Activated naive CD8-positive, alpha-beta T cell treated with anti-CD3 and anti-CD28 coated beads, Interleukin-2, amount 10 ng/mL, durations not matched to agents 7 days and 5 days (primary cell): ENCODE measurements at places on chromosomes 11 and 22.

DNA sequence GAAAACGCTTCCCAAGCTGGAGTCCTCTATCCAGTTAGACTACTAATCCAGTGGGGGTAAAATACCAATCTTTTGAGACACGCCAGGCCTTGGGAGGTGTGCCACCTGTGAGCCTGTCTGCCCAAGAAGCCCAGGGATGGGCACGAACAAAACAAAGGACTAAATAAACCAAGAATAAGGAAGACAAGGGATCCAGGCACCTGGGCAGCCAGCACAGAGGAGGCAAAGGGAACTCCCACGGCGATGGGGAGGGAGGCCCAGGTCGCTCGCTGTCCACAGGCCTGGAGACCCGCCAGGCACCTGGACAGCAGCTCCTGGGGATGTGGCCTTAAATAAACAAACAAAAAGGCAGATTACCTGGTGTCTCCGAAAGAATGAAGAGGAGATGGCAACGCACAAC is 31.4 kb downstream of the LRFN4 start:
- DNase-seq: no peak

- DNase-seq: no peak
These were observed 7.1 kb upstream of the MYBPC3 start for GRCh38 chr11:47359586-47359985.

DNA sequence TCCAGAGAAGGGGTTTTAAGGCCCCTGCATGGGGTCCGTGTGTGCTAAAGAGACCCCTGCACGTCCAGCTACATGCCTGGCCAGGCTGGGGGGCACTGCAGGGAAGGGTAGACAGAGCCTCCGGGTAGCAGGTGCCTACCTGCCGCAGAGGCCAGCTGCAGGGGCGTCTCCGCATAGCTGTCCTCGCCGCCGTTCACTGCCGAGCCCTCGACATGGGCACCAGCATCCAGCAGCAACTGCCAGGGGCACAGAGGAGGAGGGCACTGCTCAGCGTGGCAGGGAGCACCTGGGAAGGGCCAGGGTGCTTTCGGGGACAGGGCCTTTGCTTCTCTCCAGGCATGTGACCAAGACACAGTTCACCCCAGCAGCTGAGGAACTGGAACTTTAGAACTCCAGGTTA is 59.7 kb downstream of the NAT10 start:
- DNase-seq: no peak

DNA sequence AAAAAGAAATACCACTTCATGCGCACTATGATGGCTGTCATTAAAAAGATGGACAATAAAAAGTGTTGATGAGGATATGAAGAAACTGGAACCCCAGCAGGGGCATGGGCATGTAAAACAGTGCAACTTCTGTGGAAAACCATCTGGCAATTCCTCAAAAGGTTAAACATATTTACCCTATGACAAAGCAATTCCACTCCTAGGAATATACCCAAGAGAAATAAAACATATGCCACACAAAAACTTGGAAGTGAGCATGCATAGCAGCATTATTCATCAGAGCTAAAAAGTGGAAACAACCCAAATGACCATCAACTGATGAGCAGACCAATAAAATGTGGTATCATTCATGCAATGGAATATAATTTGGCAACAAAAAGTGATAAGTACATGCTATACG is 50.1 kb downstream of the LRRC32 start:
- no peak for DNase-seq

- DNase-seq: no peak
These were observed 2.4 kb downstream of the ZC3H12C start for GRCh38 chr11:110095554-110095953.

DNA sequence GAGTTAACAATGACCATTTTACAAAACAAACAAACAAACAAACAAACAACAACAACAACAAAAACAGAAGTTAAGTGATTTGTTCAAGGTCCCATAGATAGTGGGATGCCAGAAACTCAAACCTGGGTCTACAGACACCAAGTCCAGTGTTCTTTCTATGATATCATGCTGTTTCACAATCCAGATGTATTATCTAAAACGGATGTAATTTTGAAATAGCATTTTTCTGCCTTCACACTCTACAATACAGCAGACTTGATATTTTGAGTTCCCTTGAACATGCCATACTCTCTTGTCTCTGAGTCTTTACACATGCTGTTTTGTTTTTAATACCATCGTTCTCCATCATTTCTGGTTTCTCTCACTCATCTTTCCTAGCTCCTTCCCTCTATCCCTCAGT is 104.5 kb downstream of the RELT start:
- DNase-seq: no peak

- DNase-seq: no peak
These were observed 15.2 kb downstream of the TMPRSS5 start for GRCh38 chr11:113690619-113691569.

GRCh38 chr11:76589964-76590950 is 80.3 kb downstream of the LRRC32 start:
- DNase-seq: no peak

DNA sequence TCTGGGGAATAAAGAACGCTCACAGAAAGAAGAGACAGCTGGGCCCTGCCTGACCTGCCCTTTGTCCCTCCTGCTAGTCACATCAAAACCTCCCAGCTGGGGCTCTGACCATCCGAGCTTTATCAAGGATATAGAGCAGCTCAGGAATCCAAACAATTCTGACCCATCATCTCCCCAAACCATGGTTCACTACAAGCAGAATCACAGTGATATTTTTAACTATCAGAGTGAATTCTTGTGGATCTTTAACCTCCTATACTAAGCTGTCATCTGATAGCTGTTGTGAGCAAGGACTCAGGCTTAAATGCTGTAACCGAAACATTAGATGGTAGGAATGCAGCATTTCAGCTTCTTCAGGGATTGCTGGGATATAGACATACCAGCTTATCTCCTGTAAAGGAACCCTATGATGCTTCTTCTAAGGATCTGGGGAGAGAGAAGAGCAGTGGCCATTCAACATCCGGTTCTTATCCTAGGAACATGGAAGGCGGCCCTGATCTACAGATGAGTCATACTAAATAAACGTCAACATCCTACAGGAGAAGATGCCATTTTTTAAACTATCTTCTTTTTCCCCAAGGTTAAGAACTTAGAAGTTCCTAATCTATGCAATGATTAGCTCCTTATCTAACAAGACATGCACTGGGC is 84.7 kb upstream of the AKIP1 start:
- DNase-seq: no peak

- no peak for DNase-seq
These were observed 55.1 kb downstream of the ARHGEF12 start for GRCh38 chr11:120391292-120391691.

DNA sequence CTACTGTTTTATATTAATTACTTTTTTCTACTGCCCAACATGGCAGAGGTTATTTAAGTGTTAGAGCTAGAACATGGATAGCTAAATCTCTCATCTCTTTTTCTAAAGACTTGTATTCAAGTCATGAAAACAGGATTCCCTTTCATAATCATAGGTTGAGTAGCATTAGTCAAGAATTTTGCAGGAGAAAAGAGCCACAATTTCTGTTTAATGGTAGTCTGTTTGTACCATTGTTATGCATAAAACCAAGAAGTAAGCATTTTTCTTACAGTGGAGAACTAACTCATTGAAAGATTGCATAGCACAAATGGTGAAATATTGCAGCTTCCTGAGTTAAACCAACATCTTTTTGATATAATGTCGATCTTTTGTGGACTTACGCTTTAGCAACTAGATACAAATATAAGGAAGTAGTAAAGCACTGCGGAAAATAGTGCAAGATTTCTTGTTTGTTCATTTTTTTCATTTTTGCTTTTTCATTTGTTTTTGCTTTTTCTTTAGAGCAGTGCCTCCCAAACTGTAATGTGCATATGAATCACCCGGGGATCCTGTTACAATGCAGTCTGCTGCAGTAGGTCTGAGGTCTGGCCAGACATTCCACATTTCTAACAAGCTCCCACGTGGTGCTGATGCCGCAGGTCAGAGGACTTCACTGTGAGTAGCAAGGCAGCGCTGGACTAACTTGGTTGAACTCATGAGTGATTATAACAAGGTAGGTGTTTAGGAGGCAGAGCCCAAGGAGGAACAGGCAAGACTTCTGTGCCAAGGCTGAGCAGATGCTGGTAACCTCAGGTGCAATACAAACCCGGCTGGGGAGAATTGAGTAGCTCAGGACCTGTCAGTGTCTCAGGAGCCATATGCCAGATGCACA is 4.6 kb downstream of the ETS1 start:
- DNase-seq: no peak

DNA sequence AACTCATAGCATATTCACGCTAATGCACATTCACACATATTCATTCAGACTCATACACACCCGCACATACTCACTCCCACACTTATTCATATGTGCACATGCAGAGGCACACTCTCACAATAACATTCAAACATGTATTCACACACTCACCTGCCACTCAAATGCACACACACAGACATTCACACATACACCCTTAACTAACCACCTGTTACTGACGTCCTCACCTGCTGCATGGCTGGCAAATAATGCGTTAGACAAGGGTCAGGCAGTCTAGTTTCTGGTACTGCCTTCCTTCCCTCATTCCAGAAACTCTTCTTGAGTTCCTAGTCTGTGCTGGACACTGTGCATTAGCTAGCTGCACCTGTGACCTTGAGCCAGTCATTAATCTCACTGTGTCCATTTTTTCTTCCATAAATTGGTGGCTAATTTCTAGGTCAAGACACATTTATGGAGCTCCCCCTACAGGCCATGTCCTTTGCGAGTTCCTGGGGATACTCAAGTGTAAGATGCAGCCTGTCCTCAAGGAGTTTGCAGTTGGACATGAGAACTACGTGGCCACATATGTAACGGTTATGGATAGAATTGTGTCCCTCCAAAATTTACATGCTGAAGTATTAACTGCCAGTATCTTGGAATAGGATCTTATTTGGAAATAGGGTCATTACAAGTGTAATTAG is 34.5 kb upstream of the SEZ6L start:
- no peak for DNase-seq
